Stimulated activated CD8-positive, alpha-beta memory T cell treated with anti-CD3 and anti-CD28 coated beads, Interleukin-15, amount 100 ng/mL, for 1 hour (primary cell): ENCODE measurements at places on chromosomes 4 and X.

GRCh38 chr4:41454423-41454822 lies 83.5 kb upstream of the LIMCH1 start:
- no peak for DNase-seq

- DNase-seq = no peak
These were observed 40.6 kb upstream of the THOC2 start for GRCh38 chrX:123773258-123773988.

DNA sequence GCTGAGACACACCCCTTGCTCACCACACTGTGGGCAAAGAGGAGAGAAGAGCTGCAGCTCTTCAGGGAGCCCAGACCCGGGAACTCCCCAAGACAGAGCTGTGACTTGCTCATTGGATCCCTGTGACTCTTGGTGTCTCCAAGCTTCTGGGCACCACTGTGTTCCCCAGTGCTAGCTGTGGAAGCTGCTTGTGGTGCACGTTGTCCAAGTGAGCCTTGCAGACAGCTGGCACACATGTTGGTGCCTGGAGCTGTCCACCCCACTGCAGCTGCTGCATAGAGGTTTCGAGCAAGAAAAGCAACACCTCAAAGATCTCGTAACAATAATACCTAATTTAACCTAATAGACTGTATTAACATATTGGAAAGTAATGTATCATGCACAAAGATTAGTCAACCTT lies 1089.3 kb downstream of the PCDH18 start:
- DNase-seq = no peak

GRCh38 chr4:189822326-189822725 lies 118.3 kb upstream of the FRG1 start:
- no peak for DNase-seq

DNA sequence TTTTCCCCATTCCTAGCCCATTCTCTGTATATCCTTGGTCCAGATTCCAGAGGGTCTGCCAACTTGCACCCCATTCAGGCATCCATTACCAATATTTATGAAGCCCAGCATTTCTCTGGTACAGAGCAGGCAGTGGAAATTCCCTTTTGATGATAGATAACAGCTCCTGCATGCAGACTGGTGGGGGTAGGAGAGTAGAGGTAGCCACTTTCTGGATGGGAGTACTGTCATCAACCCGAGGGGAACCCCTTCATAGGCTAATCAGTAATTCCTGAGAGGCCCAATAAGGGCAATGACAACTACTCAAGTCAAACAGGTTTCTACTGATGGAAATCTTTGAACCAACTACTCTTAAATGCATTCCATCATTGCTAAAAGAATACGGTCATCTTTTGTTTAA lies 63.7 kb downstream of the COL25A1 start:
- no peak for DNase-seq

- no peak for DNase-seq
These were observed 2025.6 kb upstream of the AGA start for GRCh38 chr4:179467878-179468277.

GRCh38 chr4:73989031-73989430 lies 1.0 kb upstream of the PPBP start:
- DNase-seq = no peak

GRCh38 chrX:10239611-10240064 lies 82.9 kb downstream of the CLCN4 start:
- DNase-seq = no peak

- no peak for DNase-seq
These were observed 189.3 kb downstream of the DHRSX start for GRCh38 chrX:2311501-2311900.

DNA sequence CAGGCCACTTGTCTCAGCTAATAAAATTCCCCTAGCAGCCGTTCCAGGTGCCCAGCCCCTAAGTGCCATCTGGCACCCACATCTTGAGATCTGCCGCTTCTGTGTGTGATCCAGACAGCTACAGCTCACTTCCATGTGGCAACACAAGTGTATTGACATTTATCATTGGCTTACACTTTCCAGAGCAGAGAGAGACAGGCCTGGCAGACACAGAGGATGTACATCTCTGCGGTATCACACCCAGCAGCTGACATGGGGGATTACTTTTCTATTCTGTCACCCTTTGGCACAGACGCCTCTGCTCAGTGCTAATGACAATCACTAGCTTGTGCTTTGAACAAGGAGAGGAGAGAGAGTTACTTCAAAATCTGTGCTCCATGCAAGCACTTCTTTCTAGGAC lies 195.9 kb downstream of the KDR start:
- DNase-seq = no peak

DNA sequence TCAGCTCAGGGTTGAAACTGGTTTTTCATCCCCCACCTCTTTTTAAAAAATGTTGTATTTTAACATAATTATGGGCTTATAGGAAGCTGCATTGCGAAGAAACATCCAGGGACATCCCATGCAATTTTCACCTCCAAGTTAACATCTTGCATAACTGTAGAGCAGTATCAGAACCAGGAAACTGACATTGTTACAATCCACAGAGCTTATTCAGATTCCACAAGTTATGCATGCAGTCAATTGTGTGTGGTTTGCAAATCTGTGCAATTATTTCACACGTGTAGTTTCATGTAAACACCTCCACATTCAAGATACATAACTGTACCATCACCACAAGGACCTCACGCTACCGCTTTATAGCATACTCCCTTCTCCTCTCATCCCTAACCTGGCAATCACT lies 97.5 kb upstream of the GATB start:
- no peak for DNase-seq

DNA sequence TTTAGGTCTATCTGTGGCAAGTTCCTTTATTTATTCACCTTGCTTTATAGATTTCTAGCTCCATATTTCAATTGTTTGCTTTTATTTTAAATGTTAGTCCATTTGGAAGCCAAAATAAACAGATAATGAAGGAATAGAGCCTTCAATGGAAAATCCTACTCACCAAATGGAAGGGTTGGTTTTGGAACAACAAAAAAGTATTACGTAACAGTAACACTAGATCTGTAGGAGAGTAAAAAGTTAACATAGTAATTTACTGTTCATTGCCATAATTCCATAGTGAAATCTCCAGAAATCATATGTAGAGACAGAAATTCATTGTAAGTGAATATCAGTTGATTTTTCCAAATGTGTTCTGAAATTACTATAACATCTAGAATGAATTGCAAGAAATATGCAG lies 34.6 kb downstream of the NWD2 start:
- no peak for DNase-seq
